Left renal cortex interstitium (tissue), 4 donors: ENCODE measurements at places on chromosomes 6 and 20. TPM values are rescaled to one million over a fixed set of nuclear protein-coding genes. Genes with fewer than 3 reads are reported as not detected.

- DNase-seq = no peak
Observed at GRCh38 chr20:568097-568652, 24.6 kb upstream of the CSNK2A1 start.

DNA sequence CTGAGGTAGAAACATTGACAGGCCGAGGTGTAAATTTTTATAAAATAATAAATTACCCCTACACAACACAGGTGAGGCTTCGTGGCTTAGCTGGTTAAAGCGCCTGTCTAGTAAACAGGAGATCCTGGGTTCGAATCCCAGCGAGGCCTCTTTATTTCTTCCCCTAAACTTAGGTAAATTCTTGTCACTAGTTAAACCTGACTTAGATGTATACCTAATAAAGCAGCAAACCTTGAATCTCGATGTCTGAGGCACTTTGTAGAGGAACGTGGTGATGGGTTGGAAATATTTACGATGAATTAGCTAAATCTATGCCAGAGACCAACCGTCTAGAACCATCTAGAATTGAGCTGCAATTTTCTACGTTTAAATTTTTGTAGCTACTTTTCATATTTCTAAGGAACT is 185.6 kb downstream of the OR2B2 start:
- no peak for DNase-seq

- no peak for DNase-seq
Observed at GRCh38 chr6:127177923-127178231, 59.4 kb downstream of the RSPO3 start.

DNA sequence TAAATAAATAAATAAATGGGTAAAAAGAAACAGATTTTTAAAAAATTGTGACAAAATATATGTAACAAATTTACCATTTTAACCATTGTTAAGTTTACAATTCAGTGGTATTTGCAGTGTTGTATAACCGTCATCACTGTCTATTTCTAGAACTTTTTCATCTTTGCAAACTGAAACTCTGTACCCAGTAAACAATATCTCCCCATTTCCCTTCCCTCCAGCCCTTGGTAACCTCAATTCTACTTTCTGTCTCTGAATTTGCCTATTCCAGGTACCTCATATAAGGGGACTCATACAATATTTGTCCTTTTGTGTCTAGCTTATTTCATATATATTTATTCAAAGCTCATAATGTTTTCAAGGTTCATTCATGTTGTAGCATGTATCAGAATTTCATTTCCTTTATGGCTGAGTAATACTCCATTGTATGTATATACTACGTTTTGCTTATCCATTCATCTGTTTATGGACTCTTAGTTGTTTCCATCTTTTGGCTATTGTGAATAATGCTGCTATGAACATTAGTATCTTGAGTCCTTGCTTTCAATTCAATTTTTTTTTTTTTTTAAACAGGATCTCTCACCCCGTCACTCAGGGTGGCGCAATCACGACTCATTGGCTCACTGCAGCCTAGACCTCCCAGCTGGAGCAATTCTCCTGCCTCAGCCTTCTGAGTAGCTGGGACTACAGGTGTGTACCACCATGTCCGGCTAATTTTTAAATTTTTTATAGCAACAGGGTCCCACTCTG is 8.9 kb downstream of the MANBAL start:
- no peak for DNase-seq

DNA sequence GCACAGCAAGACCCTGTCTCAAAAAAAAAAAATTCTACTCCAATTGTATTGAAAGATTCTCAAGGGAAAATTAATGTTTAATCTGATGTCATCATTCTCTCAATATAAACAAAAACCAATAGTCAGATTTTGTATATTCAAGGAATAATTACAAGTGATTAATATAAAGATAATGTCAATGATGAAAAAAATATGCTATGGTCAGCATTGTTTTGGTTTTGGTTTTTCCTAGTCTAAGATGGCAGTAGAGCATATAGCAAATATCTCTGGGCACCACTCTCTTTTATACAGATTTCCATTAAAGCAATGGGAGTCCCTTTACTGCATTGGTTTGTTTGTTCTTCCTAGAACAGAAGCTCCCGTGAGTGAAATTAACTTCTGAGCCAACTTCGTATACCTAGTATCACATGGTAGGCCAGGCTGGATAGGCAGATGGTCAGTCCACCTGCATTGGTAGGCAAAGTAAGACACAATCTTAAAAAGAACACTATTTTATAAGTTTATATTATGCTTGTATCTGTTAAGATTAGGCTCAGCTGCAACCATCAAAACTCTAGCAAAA is 523.8 kb upstream of the JARID2 start:
- no peak for DNase-seq

GRCh38 chr6:62446647-62447316 is 160.8 kb upstream of the KHDRBS2 start:
- no peak for DNase-seq

DNA sequence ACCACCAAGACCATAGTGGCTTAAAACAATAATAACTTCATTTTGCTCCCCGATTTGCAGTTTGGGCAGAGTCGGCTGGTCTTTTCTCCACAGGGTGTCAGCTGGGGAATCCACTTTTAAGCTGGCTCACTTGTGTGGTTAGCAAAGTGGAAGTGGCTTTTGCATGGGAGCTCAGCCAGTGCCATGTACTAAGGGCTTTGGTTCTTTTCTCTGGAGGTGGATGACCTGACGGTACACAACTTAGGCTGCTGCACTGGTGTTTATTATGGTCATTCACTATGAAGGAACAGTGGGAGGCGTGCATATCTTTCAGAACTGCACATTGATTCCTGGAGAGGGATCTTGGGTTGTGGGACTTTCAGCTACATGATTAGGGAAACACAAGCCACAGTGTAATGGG is 141.0 kb downstream of the OR2B2 start:
- no peak for DNase-seq

- DNase-seq = no peak
Observed at GRCh38 chr20:4897600-4897999, 103.7 kb downstream of the SLC23A2 start.

GRCh38 chr6:105373481-105373880 is 29.4 kb downstream of the PREP start:
- no peak for DNase-seq

DNA sequence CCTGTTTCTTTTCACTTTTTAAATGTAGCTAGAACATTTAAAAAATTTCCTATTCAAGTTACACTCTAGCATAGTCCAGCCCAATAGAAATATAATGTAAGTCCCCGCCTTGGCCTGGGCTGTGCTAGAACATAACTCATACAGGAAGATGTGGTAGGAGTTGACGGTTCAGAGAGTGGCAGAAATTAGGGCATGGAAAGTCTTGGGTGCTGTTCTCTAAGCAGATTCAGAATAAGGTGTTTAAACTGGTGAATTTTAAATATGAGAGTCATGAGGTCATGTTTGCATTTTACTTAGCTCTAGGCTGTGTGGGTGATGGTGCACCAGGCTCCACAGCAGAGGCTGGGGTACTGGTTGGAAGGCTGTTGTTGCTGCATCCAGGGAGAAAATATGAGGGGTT is 256.5 kb downstream of the FARS2 start:
- DNase-seq = no peak

- DNase-seq = no peak
Observed at GRCh38 chr6:116280161-116280932, 617 bp upstream of the TSPYL1 start.

GRCh38 chr6:170100046-170100445 is 190.8 kb downstream of the DLL1 start:
- DNase-seq = no peak

- DNase-seq = no peak
Observed at GRCh38 chr20:59159493-59160376, 3.9 kb upstream of the ZNF831 start.

GRCh38 chr6:72922401-72922800 is 300.5 kb downstream of the KCNQ5 start:
- no peak for DNase-seq

- no peak for DNase-seq
Observed at GRCh38 chr6:136437246-136437645, 113.0 kb downstream of the MAP7 start.

DNA sequence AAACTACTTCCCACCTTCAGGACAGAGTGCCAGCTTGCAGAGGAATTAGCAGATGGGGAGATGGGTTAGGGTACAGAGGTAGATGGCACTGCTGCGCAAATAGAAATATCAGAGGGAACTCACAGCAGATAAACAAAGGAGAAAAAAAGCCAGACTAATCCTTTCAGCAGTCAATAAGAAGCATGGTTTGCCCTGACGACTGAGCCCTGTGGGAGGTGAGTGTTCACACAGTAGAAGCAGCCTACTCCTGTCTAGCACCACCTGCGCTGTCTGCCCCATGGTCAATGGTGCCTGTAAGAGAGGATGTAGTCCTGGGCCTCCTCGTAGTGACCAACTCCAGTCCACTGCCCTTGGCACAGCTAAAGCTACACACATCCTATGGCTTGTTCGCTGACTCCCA is 174.1 kb downstream of the IBTK start:
- no peak for DNase-seq

DNA sequence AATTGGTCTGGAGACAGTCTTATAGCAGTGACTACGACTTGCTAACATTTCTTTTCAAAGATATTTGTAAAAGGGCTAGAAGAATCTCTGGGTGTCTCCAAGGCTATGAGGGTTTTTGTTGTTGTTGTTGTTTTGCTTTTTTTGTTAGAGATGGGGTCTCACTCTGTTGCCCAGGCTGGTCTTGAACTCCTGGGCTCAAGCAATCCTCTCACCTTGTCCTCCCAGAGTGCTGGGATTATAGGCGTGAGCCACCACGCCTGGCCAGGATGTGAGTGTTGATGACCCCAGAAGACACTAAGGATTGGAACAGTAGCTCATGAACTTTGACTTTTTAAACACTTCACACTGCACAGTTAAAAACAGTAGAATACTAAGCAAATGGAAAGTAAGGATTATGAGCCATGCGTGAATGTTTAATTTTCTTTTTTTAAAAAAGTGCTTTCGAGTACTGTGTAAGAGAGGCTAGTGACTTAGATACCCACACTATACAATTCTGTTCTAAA is 76.4 kb downstream of the GCNT2 start:
- no peak for DNase-seq

- DNase-seq = no peak
Observed at GRCh38 chr6:5086294-5086890, 1.3 kb downstream of the PPP1R3G start.

DNA sequence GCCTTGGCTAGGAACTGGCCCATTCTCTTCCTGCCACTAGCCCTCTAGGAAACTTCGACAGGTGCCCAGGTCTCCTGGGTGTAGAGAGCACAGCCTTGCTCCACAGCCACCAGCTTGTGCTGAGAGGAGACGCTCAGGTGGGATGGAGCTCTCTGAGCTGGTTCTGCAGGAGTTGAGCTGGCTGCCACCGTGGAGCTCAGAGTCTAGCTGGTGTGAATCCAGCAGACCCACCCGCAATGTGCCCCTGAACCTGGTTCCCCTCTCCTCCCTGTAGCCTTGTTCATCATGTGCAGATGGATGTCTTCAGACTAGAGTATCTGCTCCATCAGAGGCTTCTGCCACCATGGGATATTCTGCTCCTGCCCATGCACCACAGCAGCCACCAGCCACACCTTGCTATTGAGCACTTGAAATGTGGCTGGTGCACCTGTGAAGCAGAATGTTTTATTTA is 222.5 kb downstream of the SYNDIG1 start:
- no peak for DNase-seq

DNA sequence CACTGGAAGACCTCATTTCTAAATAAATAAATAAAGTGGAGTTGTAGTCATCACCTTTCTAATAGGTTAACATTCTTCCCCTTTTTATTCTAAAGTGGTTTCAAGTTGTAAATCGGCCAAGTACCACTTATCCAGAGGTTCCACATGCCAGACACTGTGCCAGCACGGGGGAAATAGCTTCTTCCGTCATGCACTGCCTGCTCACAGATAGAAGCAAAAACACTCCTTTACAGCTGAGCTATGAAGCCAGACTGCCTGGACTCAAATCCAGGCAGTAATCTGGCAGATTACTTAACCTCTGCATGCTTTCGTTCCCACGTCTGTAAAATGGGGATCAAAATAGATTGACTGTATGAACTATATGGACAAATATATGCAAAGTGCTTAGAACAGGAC is 17.2 kb upstream of the SCML4 start:
- no peak for DNase-seq

- DNase-seq = no peak
Observed at GRCh38 chr6:148311966-148312669, 30.5 kb upstream of the SASH1 start.

DNA sequence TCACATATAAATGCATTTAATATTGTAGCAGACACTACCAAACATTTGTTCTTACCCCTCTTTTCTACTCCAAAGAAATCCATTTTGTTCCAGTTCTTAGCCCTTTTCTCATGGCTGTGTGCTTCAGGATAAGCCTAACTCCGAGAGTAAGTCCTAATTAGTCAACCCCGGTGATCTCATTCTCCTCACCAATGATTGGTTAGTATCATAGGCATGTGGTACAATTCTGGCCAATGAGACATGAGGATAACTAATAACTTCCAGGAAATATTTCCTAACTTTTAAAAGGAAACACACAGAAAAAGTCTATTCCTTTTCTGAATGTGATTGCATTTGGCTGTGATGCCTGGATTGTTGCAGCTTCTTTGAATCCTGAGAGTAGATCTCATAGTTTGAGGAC is 116.0 kb downstream of the GPR63 start:
- no peak for DNase-seq

DNA sequence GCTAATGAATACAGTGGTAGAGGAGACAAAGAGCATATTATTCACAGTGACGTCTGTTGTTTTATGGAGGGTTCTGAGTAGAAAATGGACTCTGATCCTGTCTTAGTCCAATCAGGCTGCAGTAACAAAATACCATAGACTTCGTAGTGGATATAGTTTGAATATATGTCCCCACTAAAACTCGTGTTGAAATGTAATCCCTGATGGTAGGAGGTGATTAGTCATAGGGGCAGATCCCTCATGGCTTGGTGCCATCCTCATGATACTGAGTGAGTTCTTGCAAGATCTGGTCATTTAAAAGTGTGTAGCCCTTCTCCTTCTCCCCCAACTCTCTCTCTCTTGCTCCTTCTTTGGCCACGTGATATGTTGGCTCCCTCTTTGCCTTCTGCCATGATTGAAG is 82.5 kb downstream of the CD83 start:
- no peak for DNase-seq

- DNase-seq = peak; percentile 68
Observed at GRCh38 chr20:51766994-51767866, 960 bp downstream of the ATP9A start.

- no peak for DNase-seq
Observed at GRCh38 chr6:25301362-25301761, 22.2 kb downstream of the CARMIL1 start.

- no peak for DNase-seq
Observed at GRCh38 chr6:169783971-169784820, 32.8 kb downstream of the ERMARD start.

- DNase-seq = no peak
Observed at GRCh38 chr6:169795196-169795595, 43.8 kb downstream of the ERMARD start.

Gene TMC2
- polyA plus RNA-seq = 0.43 TPM

Gene RNF217
- polyA plus RNA-seq = 13.6 TPM

Gene ADGRF1
- polyA plus RNA-seq = 53.7 TPM

Gene ECT2L
- polyA plus RNA-seq = 0.25 TPM

Gene POLR1C
- 43.6 TPM for polyA plus RNA-seq

Gene LAMA2
- 31.4 TPM for polyA plus RNA-seq

Gene WFDC10B
- polyA plus RNA-seq = not detected

Gene ADTRP
- polyA plus RNA-seq = 2.3 TPM

Gene COL19A1
- polyA plus RNA-seq = 3.3 TPM

Gene ADGRB3
- polyA plus RNA-seq = 2.9 TPM

Gene NMBR
- 0.28 TPM for polyA plus RNA-seq

Gene RBL1
- polyA plus RNA-seq = 11.6 TPM

Gene SRMS
- 0.30 TPM for polyA plus RNA-seq

Gene BMP2
- polyA plus RNA-seq = 26.6 TPM

Gene FAM50B
- polyA plus RNA-seq = 16.2 TPM

Gene C6orf58
- polyA plus RNA-seq = 1.4 TPM

Gene FYN
- 173 TPM for polyA plus RNA-seq

Gene LY6G5B
- 37.0 TPM for polyA plus RNA-seq

Gene NKX2-4
- polyA plus RNA-seq = not detected
